Stimulated activated CD4-positive, alpha-beta T cell treated with anti-CD3 and anti-CD28 coated beads, Interleukin-12 subunit alpha, Interleukin-12 subunit beta, amount 100 ng/mL, for 24 hours (primary cell): ENCODE measurements at places on chromosomes 2 and 18.

- peak; percentile 72 for DNase-seq
These were observed 2.1 kb downstream of the ARID5A start for GRCh38 chr2:96538487-96539214.

GRCh38 chr2:3587432-3587831 lies 7.5 kb upstream of the COLEC11 start:
- DNase-seq = no peak

- DNase-seq = no peak
These were observed 11.5 kb downstream of the GNLY start for GRCh38 chr2:85705680-85706039.

- no peak for DNase-seq
These were observed 114.4 kb upstream of the TMEM200C start for GRCh38 chr18:6009756-6010155.

DNA sequence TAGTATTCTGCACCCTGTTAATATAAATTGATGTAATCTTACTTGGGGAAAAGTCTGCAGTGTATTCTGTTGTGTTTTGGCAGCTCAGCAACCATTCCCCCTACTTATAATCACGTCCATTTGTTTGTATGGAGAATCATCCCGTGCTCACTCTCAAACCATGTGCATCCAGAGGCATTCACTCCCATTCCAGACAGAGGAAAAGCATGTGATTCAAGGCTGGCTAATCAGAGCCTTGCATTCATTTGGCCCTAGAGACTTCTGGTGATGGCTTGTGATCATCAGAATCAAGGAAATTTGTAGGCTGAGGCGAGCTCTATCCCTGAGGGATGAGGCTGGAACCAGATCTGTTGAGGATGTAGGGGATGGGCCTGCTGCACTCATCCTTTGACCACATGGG lies 5.1 kb upstream of the WIPF1 start:
- DNase-seq = no peak

GRCh38 chr2:96547731-96548171 lies 11.2 kb downstream of the ARID5A start:
- no peak for DNase-seq

- DNase-seq = no peak
These were observed 102.0 kb upstream of the ACAA2 start for GRCh38 chr18:49915352-49915751.

- DNase-seq = no peak
These were observed 407.7 kb upstream of the SALL3 start for GRCh38 chr18:78571831-78572347.

GRCh38 chr18:9526458-9526857 lies 51.1 kb downstream of the RALBP1 start:
- no peak for DNase-seq

DNA sequence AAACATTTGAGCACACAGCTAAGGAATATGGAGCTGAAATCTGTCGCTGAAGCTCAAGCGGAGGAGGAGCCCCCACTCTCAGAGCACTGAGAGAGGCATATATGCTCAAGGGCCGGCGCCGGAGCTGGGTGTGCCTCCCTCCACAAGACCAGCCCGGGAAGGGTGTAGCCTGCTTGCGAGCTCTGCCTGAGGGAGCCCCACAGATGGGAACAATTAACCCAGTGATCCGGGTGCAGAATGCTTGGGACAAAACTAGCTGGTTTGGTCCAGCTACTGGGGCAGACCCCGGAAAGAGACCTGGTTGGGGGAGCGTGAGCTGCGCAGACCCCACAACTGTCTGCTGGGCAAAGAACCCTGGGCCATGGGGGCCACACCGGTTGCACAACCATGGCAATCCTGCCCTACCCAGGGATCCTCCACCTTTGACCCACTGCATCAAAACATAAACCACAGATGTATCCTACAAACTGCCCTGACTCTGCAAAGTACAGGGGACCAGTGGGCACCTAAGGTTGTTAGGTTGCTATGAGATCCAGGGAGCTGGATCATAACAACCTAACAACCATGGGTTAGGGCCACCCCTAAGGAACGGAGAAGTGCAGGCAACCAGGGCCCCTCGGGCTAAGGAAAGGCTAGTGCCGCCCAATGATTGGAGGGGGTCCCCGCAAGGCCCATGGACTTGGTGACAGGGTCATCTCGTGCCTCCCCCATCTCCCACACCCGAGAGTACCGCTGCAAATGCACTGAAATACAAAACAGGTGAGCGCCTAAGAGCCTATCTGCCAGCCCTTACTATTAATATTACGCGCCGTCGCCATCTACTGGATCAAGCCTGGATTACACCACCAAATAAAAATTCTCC lies 53.4 kb upstream of the SCN1A start:
- DNase-seq = peak; percentile 10

- DNase-seq = no peak
These were observed 66.5 kb upstream of the ACKR3 start for GRCh38 chr2:236503100-236503499.

DNA sequence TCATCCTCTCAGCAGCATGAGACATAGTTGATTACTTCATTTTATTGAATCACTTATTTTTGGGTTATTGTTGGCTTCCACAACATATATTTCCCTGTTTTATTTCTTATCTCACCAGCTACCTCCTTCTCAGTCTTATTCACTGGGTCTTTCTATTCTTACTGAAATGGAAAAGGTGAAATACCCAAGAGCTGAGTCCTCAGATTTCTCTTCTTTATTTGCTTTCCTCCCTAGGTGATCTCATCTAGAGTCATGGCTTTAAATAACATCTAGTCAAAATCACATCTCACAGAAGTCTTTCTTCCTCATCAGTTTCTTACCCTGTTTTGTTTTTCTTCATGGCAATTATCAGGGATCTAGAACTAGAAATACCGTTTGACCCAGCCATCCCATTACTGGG lies 105.0 kb upstream of the RBBP8 start:
- no peak for DNase-seq

GRCh38 chr2:1588978-1589621 lies 155.2 kb downstream of the PXDN start:
- DNase-seq = no peak

- no peak for DNase-seq
These were observed 3.1 kb downstream of the EGR4 start for GRCh38 chr2:73290049-73290839.

- DNase-seq = no peak
These were observed 62.1 kb upstream of the SMIM21 start for GRCh38 chr18:75489493-75490190.

- no peak for DNase-seq
These were observed 18.9 kb upstream of the STAT4 start for GRCh38 chr2:191169456-191170300.

DNA sequence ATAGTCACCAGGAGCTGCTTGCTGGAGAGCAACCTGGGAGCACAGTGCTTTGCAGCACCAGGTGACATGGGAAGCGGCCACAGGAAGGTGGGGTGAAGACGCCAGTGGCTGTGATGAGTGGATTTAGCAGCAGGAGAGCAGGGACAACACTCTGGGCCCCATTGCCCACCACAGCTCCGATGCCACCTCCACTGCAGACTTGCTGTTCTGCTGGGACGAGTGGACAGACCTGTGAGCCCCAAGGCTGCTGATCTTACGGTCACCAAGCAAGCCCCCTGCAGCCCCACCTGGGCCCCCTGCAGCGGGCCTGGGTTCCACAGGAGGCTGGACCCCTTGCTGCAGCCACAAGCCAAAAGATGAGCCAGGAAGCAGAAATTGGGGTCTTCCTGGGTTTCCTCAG lies 73.7 kb downstream of the CTIF start:
- no peak for DNase-seq

- no peak for DNase-seq
These were observed 76.2 kb upstream of the CHRNA1 start for GRCh38 chr2:174840436-174840835.

DNA sequence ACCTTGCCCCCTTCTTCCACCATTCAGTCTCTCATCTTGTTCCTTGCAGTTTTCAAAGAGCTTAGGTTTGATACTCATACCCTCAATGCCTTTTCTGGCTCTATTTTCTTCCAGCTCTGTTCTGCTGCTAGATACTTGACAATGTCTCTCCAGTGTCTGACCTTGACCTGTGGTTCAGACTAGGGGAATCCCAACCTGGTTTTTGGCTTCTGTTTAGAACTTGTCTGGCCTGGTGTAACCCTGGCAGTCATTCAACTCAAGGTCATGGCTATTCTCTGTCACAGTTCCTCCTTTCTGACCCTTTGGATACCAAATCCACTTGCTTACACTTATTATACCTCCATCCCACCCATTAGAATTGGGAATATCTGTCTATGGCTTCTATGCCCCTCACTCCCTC lies 31.8 kb upstream of the IMP4 start:
- no peak for DNase-seq

DNA sequence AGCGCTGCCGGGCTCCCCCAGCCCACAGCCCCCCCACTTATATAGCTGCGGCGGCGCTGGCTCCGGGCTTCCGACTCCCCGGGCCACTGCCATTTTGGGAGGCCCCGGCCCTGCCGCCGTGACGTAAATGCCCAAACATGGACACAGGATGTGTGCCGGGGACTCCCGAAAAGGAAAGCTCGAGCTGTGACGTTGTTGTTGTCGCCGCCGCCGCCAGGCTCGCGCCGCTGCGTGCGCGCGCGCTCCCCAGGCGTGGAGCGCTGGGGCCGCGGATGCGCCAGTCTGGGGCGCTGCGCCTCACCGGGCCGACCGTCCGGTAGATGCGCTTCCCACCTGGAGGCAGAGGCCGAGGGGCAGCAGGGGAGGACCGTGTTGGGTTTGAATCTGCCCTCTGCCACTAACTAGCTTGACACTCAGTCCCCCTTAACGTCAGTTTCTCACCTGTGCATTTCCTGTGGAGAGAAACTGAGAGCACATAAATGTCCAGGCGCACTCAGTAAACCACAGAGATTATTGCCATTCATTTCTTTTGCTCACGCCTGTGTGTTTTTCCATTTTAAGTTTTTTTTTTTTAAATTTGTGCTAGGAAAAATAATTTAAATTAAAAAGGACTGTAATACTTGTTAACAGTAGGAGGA lies at the start of gene EGR4:
TSS of gene EGR4 (minus strand) at position 15 of the 638 bp plus-strand sequence. CDS start 231 bp downstream, outside the sequence.
- DNase-seq = peak; percentile 87

DNA sequence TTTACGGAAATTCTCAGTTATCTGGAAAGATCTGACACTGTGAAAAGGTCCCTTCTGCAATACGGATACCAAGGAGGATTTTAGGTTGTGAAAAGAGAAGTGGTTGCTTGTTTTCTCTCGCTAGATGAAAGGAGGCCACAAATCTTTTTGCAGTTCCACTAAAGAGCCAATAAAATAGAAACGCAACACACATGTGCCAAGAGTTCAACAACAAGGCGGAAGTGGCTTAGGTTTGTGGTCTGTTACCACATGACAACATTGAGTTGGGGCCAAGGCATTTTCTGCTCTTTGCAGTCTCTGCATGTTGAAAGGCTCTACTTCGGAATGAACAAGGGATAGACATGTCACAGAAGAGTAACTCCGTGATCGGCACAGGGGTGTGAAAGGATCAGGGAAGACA lies 115.7 kb upstream of the OSR1 start:
- DNase-seq = peak; percentile 5

GRCh38 chr18:22171258-22172119 lies 2.1 kb downstream of the GATA6 start:
- no peak for DNase-seq

- DNase-seq = no peak
These were observed 4.7 kb upstream of the CCL20 start for GRCh38 chr2:227808936-227809335.

- no peak for DNase-seq
These were observed 23.9 kb upstream of the ALLC start for GRCh38 chr2:3633982-3634595.

DNA sequence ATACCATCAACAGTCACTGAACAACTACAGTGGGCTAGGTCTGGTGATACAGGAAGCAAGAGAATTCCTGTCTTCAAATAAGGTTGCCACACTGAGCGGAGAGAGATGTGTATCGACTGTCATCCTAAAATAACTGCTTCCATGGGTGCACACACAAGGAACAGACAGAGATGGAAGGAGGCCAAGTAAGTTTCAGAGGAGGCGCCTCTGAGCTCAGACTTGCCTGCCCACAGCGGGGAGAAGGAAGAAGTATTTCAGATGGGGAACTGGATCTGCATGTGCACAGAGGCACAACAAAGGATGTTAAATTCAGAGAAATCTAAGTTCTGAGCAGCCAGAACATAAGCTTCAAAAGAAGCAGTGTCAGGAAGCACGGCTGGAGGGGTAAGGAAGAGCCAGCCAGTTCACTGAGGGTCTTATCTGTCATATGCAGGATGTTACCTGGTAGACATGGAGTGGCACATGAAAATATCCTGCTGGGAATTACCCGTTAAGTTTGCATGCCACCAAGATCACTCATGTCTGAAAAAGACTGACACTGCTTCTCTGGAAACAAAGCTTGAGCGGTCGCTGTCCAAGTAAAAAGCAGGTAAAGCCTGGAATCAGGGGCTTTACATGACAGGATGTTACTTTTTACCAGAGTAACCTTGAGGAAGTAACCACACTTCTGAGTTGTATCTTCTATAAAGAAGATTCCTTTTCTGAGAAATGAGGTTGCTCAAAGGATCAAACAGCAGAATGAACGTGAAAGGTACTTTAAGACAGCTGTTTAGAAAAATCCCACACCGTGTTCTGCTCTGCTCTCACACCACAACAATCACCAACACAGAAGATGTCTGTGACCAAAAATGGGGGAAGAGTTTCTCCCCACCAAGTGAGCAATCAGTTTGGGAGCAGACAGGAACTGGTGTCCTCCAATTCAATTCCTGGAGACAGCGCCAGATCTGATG lies 260.2 kb downstream of the NBAS start:
- DNase-seq = no peak

- DNase-seq = no peak
These were observed 6.6 kb downstream of the NMUR1 start for GRCh38 chr2:231523451-231524285.

- DNase-seq = no peak
These were observed 133.4 kb downstream of the AFF3 start for GRCh38 chr2:100008956-100009355.

GRCh38 chr18:77486985-77487384 lies 237.3 kb downstream of the GALR1 start:
- DNase-seq = no peak

DNA sequence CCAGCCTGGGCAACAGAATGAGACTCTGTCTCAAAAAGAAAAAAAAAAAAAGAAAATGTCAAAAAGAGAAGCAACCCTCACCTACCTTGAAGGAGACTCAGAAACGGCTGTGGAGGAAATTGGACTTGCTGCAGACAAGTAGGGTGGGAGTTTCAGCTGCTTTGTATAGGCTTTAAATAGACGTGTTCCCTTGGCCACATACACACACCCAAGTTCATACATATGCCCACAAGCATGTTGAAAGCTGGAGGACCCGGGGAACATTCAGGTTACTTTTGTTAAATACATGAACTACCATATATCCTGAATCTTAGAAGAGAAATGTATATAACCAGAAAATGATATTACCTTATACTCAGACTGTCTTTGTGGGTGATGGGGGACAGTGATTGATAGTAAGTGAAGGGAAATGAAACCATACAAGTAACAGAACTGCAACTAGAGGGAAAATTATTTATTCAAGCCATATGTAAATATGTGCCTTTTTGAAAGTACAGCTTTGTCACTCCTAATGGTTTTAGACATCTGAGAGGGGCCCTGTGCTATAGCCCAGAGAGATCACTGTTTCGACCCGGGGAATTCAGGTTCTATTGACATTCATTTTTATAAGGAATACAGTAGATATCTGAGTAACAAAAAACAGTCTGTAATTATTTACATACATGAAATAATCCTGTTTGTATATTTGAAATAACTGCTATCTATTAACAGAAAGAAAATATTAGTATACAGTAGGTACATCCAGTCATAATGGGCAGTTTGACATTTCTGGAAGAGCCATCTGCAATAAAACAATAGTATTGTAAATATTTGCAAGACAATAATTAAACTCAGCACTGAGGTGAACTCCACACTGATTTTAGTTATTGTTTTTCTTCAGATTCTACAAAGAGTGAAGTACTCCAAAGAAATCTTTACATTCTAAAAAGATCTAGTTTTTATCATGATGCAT lies 48.0 kb upstream of the TGIF1 start:
- no peak for DNase-seq

GRCh38 chr2:1715184-1716013 lies 28.9 kb downstream of the PXDN start:
- DNase-seq = no peak
